Activated CD4-positive, alpha-beta T cell treated with anti-CD3 and anti-CD28 coated beads, Interleukin-2, amount 10 ng/mL, durations not matched to agents 24 days and 14 days (primary cell): ENCODE measurements at places on chromosomes 13 and 19.

DNA sequence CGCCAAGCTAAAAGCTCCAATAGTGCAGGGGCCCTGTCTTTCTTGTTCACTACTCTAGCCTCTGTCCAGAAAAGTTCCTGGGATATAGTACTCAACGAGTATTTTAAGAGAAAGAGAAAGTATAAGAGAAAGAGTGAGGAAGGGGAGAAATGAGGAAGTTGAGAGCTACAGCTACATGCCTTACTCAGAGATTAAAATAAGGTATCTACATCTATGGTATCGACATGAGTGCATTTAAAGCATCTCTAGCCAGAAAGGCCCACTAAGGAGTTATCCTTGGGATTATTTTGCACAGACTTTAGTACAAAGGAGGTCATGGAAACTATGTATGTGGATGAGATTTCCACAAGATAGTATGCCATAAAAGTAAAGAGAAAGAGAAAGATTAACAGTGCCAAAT is 28.5 kb downstream of the MYCBP2 start:
- peak; percentile 26 for DNase-seq

DNA sequence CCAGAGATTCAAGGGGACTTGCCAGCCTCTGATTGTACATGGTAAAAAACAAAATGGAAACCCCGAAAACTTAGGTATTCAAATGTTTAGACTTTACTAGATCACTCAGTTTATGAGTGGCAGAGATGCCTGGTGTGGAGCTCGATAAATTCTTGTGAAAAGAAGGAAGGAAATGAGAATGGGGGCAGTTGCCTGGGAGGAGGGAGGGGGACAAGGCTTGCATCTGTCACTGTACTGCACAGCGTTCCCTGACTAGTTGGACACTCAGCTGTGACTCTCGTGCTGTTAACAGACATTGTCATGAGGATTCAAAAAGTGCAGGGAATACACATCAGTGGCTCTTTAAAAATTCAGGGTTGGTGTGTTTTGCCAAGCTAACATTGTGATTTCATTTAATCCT is 232.9 kb downstream of the ZIC5 start:
- DNase-seq = no peak

DNA sequence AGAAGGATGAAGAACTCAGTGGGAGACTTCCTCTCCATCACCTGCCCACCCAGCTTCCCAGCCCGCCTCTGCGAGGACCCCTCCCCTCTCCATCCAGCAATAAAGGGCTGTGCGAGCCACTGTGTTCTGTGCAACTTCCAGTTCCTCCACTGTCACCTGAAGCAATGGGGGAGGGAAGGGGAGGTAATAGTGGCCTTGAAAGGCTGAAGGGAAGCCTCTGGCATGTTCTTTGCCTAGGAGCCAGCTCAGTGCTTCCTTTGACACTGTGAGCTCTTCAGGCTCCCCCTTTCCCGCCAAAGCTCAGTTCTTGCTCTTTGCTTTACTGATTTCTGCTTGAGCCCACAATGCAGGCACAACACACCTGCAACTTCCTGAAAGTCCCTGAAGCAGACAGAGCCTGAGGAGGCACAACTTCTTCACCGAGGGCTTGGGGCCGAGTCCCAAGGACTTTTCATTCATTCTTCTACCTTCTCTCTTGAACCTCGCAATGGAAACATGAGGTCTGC is 73.2 kb upstream of the DOCK9 start:
- DNase-seq = peak; percentile 71

GRCh38 chr13:42561752-42562467 is 12.0 kb upstream of the TNFSF11 start:
- DNase-seq = no peak

- no peak for DNase-seq
Observed at GRCh38 chr19:31534786-31535657, 185.8 kb upstream of the TSHZ3 start.

DNA sequence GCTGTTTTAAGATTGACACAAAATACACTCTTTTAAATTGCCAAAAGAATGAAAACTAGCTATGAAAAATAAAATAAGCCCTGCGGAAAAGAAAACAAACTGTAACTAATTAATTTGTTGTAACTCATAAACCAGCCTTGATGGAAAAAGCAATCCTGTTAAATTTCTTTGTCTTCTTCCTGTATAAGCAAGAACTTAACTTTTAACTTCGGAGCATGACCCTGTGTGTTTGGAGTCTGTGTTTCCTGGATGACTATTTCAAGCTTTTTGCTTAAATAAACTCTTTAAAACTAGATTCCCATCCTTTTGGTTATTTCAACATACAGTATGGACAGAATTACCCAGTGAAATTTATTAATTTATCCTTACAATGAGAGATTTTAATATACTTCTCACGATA is 122.6 kb downstream of the TNFRSF19 start:
- no peak for DNase-seq

GRCh38 chr19:33499248-33499647 is 22.3 kb downstream of the PEPD start:
- DNase-seq = no peak

- no peak for DNase-seq
Observed at GRCh38 chr13:37918751-37919150, 49.2 kb upstream of the TRPC4 start.

GRCh38 chr13:109251956-109252355 is 534.4 kb downstream of the IRS2 start:
- DNase-seq = no peak
